Immature natural killer cell (primary cell): ENCODE measurements at places on chromosomes 6 and 20. TPM values are rescaled to one million over a fixed set of nuclear protein-coding genes. Genes with fewer than 3 reads are reported as not detected.

AVP gene
- polyA plus RNA-seq = not detected

LAMA4 gene
- polyA plus RNA-seq = not detected

BHLHE23 gene
- not detected for polyA plus RNA-seq

RNF182 gene
- polyA plus RNA-seq = not detected

SLC2A10 gene
- 3.0 TPM for polyA plus RNA-seq

VSTM2L gene
- not detected for polyA plus RNA-seq

SULF2 gene
- 1.3 TPM for polyA plus RNA-seq

LINC00237 gene
- polyA plus RNA-seq = not detected

COL21A1 gene
- not detected for polyA plus RNA-seq

SPATS1 gene
- not detected for polyA plus RNA-seq

HRH3 gene
- polyA plus RNA-seq = not detected

WFDC10A gene
- not detected for polyA plus RNA-seq

HLA-DPA1 gene
- polyA plus RNA-seq = 173 TPM

ZNF391 gene
- not detected for polyA plus RNA-seq

C4A gene
- not detected for polyA plus RNA-seq
